EL (cell line): ENCODE measurements at places on chromosomes 1 and 21.

- DNase-seq = no peak
Observed at GRCh38 chr1:29370067-29370466, 133.7 kb downstream of the PTPRU start.

DNA sequence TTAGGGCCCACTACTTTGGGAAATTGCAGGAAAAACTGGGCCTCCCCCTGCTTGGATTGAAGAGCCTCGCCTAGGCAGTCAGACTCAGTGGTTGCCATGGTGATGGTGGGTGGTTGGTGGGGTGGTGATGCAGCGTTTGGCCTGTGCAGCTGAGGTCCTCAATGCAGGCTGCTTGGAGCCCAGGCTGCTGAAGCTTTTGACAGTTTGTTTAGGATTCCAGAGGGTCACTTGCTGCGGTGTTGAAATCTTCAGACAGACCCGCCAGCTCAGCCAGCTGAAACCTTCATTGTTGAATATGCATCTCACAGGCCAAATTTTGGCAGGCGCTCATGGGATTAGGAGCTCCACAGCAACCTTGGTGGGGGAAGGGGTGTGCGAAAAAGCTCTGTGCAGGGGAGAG, 67.9 kb downstream of the CACNA1E start:
- no peak for DNase-seq

DNA sequence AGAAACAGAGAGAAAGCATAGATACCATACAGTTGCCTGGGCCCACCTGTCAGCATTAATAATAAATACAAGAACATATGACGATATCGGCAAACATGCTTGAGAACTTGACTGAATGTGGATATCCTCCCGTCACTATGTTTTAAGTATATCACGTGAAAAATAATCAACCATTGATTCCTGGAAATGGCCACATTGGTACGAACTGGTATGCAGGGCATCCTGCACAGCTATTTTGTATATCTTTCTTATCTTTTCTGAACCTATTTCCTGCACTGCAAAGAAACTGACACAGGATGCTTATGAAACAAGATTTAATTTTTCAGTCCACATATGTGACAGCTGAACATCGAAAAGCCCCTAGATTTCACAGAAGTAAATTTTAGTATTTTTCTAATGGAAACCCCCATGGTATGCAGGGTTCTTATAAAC, 22.8 kb upstream of the RGS1 start:
- no peak for DNase-seq

DNA sequence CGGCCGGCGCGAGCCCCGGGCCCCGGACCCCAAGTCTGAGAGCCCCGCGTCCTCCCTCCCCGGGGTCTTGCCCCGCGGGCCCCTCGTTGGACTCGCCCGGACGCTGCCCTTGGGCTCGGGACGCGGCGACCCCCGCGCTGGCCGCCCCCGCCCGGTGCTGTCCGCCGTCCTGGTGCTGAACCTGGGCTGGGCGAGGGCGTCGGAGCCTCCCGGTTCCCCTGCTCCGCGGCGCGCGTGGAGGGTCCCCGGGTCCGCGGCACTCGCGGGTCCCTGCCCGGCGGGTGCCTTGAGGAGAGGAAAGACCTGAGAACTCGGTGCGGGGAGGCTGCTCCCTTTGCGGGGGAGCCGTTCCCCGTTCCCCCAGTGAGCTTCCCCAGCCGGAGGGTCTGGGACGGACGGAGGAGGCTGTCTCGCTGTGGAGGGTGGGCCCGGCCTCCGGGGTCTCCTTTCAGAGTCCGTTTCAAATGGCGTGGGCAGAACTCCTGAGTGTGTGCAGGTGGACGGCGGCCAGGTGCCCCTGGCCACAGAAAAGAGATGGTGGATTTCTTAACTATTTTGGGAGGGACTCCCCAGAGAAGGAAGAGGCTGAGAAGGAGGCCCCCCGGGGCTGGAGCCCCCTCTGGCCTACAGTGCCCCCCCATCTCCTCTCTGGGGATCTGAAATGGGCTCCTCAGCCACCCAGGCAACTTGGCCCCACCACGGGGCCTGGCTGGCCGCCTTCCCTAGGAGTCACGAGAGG, 595 bp downstream of the GABRD start:
- no peak for DNase-seq

DNA sequence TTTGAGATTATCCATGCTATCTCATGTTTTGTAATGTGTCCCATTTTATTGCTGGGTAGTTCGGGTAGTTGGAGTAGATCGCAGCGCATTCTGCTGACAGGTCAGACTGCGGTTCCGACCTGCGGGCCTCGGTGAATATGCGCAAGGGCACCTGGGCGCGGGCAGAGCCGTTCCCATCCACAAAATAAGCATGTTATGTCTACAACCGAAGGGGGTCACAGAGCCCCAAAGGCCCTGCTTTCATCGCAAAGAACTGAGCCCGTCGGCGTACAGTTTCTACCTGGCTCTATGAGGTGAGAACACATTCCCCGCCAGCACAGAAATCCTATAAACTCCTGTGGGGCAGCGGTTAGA, 88.4 kb downstream of the PRKAB2 start:
- no peak for DNase-seq

DNA sequence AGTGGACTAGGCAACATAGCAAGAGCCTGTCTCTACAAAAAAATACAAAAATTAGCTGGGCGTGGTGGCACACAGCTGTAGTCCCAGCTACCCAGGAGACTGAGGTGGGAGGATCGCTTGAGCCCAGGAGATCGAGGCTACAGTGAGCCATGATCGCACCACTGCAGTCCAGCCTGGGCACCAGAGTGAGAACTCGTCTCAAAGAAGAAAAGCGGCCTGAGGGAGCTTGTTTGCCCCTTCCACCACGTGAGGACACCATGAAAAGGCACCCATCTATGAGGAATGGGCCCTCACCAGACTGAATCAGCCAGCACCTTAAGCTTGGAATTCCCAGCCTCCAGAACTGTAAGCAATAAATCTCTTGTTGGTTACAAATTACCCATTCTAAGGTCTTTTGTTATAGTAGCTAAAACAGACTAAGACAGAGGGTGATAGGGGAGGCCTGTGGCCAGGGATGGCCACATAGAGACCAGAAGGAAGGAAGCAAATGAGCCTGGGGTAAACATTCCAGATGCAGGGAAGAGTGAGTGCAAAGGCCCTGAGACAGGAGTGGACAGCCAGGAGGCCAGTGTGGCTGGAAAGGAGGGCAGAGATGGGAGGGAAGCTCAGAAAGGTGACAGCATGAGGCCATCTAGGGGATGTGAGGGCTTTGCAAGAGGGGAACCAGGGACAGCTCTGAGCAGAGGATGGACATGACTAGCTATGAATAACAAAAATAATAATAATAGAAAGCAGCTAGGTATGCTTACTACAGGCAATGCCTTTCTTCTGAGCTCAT, 120.1 kb downstream of the MATN1 start:
- DNase-seq = no peak
